ENCODE measurements at places on chromosomes 2 and 18. TPM values are rescaled to one million over a fixed set of nuclear protein-coding genes. Genes with fewer than 3 reads are reported as not detected.

- DNase-seq: no peak
Measured at GRCh38 chr2:160005908-160006307, 56.5 kb downstream of the PLA2R1 start.

DNA sequence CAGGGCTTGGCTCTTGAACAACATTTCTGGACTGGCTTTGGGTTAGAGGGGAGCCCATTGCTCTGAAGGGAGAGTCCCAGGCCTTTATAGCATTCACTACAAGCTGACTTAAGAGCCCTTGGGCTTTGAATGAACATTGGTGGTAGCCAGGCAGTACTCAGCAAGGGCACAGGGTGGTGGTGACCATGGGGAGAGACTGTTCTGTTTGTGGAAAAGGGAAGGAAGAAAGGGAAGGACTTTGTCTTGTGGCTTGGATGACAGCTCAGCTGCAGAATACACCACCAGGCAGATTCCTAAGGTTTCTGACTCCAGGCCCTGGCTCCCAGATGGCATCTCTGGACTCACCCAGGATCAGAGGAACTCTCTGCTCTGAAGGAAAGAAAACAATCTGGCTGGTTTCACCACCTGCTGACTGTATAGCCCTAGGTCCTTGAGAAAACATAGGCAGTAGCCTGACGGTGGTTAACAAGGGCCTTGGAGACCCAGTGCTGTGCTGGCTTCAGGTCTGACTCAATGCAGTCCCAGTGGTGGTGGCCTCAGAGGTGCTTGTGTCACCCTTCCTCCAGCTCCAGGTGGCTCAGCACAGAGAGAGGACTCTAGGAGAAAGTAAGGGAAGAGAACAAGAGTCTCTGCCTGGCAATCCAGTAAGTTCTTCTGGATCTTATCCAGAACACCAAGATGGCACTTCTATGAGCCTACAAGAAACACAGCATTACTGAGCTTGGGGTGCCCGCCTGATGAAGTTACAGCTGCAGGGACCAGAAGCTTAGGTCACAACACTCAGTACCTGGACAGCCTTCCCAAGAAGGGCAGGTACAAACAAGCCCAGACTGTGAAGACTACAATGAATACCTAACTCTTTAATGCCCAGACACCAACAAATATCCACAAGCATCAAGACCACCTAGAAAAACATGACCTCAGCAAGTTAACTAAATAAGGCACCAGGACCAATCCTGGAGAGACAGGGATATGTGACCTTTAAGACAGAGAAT lies 16.4 kb upstream of the ABCB11 start:
- DNase-seq: no peak

GRB14 gene
- 41.8 TPM for total RNA-seq

DAPL1 gene
- 22.3 TPM for total RNA-seq

DNA sequence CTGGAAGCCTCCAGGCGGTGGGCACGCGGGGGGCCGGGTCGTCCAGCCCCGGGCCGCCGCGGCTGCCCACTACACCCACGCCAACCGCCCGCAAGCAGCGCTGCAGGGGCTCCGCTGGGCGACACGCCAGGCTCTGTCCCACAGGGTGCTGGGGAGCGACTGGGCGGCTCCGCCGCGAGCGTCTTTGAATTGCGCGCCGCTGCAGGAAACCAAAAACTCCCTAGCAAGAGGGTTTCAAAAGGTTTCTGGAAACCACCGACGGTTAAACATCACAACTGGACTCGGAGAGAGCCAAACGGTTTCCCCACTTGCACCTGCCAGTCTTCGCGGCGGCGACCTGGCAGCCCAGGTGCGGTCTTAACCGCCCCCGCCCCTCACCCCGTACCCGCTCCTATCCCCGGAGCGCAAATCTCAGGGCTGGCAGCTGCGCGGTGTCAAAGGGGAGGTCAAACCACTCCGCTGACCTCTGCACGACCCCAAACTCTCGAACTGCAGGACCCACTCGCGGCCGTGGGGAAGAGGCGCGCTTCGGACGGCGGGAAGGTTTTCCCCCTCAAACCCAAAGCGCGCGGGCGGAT lies 1.0 kb downstream of the CXCR4 start:
- peak; percentile 57 for DNase-seq

- DNase-seq: no peak
Measured at GRCh38 chr2:18915227-18915626, 325.9 kb upstream of the NT5C1B start.

SP5 gene
- total RNA-seq: 0.87 TPM

REG1A gene
- total RNA-seq: 8.0 TPM

- DNase-seq: no peak
Measured at GRCh38 chr2:29811378-29811777, 110.0 kb downstream of the ALK start.

IL1F10 gene
- not detected for total RNA-seq

DNA sequence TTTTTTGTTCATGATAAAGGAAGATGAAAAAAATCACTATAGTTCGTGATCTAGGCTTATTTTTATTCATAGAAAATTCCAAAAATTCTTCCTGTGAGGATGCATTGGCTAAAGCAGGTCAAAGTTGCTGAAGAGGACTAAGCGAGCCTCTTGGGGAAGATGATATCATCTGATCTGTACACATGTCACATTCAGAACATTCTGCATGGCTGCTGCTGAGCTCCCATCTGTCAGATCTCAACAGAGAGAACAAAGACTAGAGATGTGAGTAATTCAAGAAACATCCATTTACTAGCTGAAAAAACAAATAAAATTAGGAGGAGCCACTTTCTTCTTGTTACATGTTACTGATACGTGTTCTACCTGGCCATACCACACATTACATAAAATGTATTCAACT lies 518.6 kb upstream of the FSIP2 start:
- no peak for DNase-seq

DNA sequence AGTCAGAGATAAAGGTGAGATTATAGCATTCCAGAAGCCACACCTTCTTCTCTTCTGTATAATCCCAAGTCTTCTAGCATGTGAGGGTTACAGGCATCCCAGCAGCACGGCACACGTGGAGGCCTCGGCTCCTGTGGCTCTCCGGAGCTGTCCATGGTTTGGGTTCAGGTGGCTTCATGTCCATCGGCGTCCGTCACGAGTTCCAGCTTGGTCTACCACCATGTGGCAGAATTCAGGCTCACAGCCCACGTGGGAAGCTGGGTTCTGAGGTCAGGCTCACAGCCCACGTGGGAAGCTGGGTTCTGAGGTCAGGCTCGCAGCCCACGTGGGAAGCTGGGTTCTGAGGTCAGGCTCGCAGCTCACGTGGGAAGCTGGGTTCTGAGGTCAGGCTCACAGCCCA lies 378.3 kb upstream of the SALL3 start:
- DNase-seq: no peak

GRCh38 chr18:76232779-76233178 lies 262.3 kb downstream of the ZNF516 start:
- DNase-seq: no peak

DNA sequence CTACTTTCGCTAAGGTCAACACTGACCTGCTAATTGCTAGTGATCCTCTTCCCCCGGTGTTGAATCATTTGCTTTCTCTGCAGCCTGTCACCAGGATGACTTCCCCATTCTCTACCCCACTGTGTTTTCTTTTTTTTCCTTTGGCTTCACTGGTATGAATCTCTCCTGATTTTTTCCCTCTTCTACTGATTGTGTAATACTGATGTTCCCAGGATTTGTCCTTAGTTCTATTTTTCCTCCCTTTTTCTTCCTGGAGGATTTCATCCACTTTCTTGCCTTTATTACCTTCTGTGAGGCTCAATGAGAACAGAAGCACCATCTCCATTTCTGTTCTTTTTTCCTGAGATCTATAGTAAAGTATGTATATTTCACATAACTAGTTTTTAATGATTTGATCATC lies 14.1 kb upstream of the MSH2 start:
- no peak for DNase-seq

DNA sequence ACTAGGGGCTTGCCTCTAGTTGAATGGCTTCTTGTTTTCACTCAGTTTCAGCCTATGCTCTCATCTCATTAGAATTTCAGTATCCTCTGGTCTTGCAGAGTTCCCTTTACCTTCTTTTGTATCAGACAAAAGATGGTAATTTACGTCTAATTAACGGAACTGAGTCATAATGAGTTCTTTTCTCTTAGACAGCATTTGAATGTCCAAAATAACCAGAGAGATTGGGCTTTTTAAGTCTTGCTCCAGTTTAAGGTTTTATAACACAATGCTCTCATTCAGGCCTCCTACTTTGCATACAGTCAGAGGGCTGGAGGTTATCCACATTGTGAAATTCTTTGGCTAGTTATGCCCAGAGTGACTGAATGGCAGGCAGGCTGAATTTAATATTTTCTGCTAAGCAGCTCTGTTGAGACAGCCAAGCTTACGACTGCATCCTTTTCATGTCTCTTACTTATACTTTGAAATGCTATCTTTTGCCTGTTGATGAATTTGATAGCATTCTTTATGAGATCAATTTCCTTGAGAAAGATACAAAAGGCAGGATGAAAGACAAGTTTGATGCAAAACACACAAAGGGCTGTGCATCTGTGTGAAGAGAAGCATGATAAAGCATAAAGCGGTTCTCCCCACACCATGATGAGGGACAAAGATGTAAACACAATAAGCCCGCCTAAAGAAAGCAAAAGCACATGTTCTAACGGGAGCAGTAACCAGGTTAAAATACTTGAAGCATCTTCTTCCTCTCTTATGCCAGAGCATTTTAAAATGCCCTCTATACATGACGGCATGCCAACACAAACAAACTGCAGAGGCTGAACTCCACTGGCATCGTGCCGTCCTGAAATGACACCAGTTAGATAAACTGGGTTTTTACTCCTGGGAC lies 90.0 kb downstream of the CDH2 start:
- DNase-seq: peak; percentile 53

TBR1 gene
- 0.04 TPM for total RNA-seq

DNA sequence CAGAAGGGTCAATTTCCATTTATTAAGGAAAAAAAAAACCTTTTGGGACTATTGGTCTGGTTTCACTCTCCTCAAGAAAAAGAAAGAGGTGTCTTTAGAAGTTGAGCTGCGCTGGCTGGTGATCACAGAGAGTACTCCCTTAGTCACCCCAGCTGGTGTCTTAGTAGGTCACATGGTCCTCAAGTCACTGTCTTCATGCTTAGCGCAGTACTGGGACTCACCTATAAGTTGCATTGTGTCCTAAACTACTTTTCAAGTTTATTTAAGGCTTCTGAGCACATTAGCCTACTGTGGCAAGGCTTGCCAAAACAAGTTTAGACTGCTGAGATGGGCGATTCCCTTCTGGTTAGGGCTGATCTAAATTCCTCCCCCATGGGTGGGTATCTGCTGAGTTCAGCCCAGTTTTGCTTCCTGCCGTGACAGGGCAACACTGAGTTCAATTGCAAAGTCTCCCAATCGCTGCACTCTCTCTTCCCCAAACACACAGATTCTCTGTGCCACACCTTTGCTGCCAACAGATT lies 824.9 kb upstream of the CRIM1 start:
- no peak for DNase-seq

DNA sequence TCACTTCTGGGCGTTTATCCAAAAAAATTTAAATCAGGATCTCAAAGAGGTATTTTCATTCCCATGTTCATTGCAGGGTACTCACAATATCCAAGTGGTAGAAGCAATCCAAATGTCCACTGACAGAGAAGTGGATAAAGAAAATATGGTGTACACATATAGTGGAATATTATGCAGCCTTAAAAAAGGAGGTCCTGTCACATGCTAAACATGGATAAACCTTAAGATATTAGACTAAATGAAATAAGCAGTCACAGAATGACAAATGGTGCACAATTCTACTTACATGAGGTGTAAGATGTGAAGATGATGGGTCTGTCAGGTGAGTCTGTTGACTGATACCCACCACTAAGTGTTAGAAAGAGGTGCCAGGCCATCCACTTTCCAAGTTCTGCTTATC lies 140.6 kb downstream of the THNSL2 start:
- no peak for DNase-seq

- no peak for DNase-seq
Measured at GRCh38 chr2:16552202-16552601, 113.4 kb downstream of the CYRIA start.

DNA sequence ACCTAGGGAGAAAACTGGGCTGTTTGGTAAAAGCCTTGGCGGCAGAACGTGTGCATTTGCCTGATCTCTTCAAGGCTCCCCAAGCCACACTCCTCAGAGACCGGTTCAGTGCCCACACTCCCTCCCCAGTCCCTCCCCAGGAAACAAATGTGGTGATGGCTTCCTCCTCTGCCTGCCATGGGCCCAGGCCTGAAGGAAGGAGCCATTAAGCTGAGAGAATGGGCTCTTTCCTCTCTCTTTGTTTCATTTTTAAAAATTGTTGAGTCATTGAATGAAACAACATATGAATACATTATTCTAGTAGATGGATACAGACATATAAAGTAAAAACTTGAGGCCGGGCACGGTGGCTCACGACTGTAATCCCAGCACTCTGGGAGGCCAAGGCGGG lies 50.6 kb upstream of the YWHAQ start:
- DNase-seq: no peak
